ENCODE measurements at places on chromosomes 5 and 9.

DNA sequence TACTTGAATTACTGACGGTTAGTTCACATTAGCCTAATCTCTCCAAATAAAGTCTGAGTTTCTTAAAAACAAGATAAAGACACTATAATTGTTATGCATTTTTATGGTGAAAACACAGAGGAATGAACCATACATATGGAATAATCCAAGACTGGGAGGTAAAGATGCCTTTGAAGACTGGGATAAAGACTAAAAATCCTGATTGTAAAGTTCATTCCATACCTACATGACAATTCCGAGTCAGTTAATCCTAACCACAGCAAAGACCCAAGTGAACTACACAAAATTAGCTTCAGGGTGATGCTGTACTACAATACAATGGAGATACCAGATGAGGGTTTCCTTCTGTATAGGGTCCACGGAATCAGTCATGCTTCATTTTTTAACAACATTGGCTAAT, 6.3 kb downstream of the AP3B1 start:
- no peak for DNase-seq

DNA sequence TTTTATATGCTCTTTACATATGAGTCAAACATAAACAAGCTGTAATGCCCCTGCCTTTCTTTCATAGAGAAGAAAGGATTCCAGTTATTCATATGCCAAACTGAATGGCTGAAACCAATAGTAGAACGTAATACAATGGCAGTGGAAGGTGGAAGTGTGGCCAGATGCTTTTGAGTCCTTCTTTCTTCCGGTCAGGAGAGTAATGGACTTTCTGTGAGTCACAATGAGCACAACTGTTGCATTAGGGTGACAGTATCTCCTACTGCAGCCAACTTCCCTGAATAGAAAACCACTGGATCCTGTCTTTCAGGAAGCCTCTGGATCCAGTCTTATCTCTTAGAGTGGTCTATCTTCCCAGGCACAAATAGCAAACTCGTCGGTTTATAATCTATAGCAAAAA, 855.2 kb downstream of the MAT2B start:
- DNase-seq: no peak

DNA sequence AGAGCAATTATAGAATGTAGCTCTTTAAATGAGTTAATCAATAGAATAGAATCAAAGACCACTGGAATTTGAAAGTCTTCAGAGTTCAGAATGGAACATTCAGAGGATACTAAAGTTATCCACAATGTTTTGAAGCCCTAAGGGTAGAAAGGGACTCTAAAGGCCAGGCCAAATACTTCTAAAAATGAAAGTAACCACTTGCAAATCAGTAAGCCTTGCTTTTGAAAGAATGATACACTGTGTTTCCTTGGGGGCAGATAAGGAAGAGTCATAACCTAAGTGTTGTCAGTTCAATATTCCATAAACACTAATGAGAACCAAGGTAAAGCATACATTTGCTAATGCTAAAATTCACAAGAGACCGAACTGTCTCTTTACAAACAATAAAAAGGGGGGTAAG, 813.5 kb downstream of the PTPRD start:
- no peak for DNase-seq

GRCh38 chr9:2964470-2964869, 120.6 kb upstream of the PUM3 start:
- DNase-seq: no peak

DNA sequence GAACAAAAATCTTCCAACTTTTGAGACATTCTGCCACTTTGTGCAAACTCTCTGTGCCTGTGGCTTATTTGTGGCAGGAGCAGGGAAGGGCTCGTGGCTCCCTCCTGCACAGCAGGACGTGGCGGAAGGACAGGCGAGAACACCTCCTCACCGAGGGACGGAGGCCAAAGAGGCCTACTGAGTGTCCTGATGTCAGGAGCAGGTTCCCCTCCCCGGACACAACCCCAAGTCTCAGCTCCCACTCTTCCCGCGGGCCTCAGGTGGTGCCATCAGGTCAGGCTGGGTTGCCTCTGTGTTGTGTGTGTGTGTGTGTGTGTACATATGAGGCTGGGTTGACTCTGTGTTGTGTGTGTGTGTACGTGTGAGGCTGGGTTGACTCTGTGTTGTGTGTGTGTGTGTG, 136.8 kb upstream of the LPCAT1 start:
- no peak for DNase-seq

- no peak for DNase-seq
Observed at GRCh38 chr9:36995927-36996705, 38.0 kb downstream of the PAX5 start.

GRCh38 chr5:91419571-91420537, 36.7 kb upstream of the ARRDC3 start:
- peak; percentile 1 for DNase-seq

- no peak for DNase-seq
Observed at GRCh38 chr5:52920929-52921328, 68.2 kb upstream of the ITGA2 start.

DNA sequence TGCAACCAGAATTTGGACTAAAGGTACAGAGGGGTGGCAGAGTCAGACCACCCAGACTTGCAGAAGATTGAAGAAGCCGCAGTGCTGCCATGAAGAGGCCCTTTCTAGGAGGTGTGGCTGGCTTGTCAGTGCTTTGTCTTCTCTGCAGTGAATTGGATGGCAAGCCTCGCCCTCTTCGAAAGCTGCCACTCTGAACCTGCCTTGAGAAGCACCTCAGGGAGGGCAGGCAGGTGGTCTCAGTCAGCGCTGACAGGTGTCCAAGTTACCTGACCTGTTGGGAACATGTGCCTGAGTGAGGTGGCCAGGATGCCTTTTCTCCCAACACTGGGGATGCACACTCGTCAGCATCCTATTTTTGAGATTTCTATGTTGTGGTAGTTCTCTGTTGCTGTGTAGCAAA, 6.2 kb downstream of the TENT4A start:
- DNase-seq: no peak

GRCh38 chr5:174735498-174736330, 11.3 kb downstream of the MSX2 start:
- DNase-seq: no peak

GRCh38 chr5:84438456-84438855, 53.8 kb upstream of the EDIL3 start:
- no peak for DNase-seq

GRCh38 chr5:142756576-142756975, 13.6 kb upstream of the ARHGAP26 start:
- DNase-seq: no peak

GRCh38 chr9:71790296-71790695, 22.0 kb upstream of the CEMIP2 start:
- DNase-seq: no peak

DNA sequence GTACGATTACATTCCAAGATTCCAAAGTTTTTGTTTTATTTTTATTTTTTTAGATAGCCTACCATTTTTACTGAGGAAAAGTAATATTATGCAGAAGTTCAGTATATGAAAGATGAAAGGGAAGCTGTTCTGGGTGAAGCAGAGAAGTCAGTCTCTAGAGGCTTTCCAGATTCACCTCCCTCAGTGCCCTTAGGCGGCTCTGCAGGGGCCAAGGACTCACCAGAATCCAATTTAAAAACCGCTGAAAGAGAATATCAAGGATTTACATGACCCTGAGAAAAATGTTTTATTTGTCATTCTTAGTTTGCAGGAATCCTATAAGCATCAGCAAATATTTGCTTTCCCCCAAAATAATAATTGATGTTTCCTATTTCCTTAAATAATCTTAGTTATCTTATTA, 1084.6 kb upstream of the ARRDC3 start:
- no peak for DNase-seq

DNA sequence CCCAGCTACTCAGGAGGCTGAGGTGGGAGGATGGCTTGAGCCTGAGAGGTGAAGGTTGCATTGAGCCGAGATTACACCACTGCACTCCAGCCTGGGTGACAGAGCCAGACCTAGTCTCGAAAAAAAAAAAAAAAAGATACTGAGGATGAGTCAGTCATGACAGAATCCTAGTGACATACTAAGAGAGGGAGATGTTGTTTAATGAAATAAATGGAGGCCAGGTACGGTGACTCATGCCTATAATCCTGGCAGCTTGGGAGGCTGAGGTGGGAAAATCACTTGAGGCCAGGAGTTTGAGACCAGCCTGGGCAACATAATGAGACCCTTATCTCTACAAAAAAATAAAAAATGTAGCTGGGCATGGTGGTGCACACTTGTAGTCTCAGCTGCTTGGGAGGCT, 107.2 kb downstream of the ZFAND5 start:
- no peak for DNase-seq

DNA sequence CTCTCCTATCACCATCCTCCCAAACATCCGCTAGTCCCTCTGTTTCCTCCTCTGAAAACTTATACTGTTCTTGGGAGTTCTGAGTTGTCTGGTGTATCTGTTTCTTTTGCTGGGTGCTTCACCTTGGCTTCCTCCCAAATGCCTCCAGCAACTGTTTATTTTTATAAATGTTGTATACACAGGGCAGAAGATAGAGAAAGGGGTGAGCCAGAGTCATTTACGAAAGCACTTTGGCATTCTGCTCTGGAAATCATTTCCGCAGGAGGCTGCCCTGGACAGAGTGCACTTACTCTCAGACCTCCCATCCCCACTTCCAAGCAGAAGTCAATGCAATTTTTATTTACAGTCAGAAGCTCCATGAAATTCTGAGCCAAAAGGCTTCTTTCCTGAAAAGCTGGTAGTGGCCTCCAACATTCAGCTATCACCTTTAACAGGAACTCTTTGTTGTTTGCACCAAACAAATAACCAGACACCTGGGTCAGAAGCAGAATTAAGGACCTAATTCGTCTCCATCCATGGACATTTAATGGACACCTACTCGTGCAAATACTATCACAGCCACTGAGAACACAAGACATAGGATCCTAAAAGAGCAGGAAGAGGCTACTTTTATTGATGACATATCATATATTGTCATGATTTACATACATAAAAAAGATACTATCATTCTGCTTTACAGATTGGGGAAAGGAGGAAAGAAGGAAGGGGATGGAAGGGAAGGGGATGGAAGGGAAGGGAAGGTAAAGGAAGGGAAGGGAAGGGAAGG, 229.5 kb upstream of the PAPPA start:
- DNase-seq: no peak

DNA sequence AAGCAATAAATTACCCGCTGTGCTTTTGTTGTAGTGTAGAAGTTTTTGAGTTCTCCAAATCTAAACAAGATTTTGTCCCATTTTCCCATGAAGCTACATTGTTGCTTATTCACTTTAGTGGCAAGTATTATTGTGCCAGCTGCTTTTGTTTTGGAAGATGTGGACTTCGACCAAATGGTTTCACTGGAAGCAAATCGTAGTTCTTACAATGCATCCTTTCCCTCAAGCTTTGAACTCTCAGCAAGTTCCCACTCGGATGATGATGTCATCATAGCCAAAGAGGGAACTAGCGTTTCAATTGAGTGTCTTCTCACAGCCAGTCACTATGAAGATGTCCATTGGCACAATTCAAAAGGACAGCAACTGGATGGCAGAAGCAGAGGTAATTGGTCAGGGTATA, 10.9 kb downstream of the MFAP3 start:
- DNase-seq: no peak

DNA sequence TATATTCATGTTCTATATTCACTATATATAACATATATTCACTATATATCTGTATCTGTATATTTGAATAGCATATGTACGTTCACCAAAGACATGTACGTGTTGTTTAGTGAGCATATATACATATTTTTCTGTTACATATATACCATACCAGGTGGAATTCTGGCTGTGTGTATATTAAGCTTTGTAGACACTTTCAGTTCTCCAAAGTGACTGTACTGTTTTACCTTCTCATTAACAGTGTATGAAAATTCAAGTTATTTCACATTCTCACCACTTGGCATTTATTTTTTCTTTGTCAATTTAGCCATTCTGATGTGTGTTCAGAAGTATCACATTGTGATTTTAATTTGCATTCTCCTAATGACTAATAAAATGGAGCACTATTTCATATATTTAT, 52.2 kb downstream of the DROSHA start:
- no peak for DNase-seq

DNA sequence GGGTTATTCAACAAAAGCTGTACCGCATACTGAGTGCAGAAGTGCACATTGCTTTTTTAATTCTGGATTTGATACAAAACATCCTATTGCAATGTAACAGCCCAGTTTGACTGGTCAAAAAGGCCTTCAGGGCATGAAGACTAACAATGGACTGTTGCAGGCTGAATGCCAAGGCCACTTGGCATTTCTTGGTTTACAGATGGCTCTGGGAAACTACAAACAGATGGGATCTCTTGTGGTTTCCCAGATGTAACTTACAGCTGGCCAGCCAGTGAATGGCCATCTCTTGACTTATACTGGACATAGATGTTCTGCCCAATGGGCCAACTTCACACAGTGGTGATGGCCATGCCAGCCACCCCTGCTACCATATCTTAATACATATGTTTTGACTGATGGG, 36.8 kb downstream of the UGT3A2 start:
- no peak for DNase-seq

DNA sequence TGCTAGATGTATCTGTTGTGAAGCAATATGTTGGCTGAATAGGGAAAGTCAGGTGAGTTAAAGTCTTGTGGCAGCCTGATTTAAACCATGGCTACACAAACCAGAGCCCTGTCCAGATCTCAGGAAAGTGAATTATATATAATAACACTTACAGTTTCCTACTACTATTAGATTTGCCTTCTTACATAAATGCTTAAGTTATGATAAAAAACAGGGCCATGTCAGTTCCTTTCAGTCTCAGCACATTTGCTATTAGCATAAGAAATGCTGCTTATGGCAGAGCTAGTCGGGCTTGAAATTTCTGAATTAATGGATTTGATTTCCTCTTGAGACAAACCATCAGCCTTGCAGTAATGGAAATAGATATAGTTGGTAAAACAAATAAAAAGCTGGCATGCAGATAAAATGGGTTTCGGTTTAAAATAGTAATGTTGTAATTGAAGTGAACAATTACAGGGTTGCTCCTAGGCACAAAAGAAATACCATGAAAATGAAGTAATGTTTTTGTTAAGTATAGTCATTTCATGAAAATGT, 664.2 kb upstream of the ZNF608 start:
- no peak for DNase-seq

DNA sequence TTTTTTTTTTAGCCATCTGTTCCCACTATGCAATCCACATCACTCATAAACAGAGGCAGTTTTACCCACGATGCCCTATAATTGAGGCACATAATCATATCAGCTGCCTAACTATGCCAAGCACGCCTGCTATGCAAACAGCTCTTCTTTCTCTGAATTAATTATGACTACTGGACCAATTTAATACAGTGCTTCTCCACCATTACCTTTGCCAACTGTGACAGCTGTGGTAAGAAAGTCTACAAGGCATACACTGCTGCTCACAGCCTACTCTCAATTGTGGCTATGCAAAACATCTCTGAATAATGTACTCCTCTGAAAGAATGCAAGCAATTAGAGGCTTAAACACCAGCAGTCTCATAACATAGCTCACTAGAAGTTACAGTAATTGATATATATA, 97.1 kb downstream of the DTWD2 start:
- DNase-seq: no peak

DNA sequence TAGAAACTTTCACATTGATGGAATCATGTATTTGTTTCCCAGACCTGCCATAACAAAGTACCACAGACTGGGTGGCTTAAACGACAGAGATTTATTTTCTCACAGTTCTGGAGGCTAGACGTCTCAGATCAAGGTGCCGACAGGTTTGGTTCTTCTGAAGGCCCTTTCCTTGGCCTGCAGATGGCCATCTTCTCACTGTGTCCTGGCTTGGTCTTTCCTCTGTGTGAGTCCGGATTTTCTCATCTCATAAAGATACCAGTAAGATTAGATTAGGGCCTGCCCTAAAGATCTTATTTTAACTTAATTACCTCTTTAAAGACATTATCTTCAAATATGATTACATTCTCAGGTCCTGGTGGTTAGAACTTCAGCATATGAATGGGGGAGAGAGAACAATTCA, 5.8 kb downstream of the USP20 start:
- DNase-seq: no peak

- no peak for DNase-seq
Observed at GRCh38 chr5:108430931-108431608, 49.2 kb upstream of the FBXL17 start.

Measured in hypothalamus (tissue), 51 donors.